ENCODE measurements at places on chromosomes 13 and 19.

GRCh38 chr13:35524171-35524570 is 47.7 kb upstream of the MAB21L1 start:
- no peak for DNase-seq

DNA sequence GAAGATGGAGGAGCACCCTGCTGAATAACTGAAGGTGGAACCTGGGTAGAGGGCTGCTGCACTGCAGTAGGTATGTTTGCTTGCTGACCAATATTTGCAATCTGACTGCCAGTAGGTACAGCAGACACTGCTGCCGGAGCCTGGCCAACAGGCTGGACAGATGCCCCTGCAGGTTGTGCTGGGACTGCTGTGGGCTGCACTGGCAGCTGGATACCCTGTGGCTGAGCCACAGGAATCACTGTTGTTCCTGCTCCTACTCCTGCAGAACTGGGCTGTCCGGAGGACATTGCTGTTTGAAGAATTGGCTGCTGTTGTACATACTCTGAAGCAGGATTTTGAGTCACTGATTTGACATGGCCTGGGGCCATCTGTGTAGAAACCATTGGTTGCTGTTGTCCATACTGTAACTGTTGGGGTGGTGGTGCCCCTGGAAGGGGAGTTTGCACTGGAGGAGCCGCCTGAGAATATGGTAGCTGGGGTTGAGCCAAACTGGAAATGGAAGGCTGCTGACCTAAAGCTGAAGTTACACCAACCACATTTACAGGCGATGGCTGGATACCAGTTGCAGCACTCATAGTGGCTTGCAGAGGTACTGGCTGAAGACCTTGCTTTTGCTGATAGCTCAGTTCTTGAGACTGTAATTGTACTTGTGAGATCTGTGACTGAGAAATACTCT is 2.2 kb downstream of the TSC22D1 start:
- no peak for DNase-seq

GRCh38 chr19:47405197-47405550 is 14.2 kb downstream of the MEIS3 start:
- DNase-seq, result no peak

DNA sequence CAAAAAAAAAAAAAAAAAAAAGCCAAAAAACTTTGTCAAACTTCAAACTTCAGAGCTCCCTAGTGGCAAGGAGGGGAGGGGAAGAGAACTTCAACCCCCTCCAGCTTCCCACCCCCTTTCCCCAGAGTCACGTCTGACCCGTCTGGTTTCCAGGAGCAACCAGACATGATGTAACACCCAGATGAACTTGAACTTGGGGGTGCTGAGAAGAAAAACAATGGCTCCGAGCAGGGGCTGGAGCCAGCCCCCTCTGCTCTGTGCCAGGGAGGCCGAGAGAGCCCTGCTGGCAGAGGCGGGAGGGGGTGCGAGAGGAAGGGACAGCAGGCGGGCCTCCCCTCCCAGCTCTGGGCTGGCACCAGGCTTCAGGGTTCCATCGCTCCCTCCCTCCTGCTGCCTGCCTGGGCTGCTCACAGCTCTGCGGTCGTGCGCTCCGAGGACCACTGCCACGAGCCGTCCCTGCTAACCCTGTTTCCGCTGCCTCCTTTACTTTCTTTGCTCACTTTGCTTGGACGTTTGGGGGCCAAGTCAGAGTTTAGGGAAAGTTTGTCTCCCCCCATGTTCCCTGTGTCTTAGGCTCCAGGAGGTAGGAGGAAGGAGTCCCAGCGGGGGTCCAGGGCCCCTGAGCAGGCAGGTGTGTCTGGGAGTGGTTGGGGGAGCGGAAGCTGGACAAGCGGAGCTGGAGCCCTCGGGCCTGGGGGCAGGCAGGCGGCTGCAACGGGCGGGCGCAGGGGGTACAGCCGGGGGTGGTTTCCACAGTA is 11.1 kb downstream of the LYL1 start:
- DNase-seq, result no peak

DNA sequence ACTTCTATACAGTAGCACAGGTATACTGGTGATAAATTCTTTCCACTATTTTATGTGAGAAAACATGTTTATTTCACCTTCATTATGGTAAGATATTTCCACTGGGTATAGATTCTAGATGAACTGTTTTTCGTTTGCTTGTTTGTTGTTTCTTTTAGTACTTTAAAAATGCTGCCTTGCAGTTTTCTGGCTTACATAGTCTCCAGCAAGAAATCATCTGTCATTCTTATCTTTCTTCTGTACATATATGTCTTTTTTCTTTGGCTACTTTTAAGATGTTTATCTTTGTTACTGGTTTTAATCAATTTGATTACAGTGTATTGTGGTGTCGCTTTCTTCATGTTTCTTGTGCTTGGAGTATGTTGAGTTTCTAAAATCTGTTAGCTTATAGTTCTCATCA is 333.3 kb upstream of the HTR2A start:
- no peak for DNase-seq

DNA sequence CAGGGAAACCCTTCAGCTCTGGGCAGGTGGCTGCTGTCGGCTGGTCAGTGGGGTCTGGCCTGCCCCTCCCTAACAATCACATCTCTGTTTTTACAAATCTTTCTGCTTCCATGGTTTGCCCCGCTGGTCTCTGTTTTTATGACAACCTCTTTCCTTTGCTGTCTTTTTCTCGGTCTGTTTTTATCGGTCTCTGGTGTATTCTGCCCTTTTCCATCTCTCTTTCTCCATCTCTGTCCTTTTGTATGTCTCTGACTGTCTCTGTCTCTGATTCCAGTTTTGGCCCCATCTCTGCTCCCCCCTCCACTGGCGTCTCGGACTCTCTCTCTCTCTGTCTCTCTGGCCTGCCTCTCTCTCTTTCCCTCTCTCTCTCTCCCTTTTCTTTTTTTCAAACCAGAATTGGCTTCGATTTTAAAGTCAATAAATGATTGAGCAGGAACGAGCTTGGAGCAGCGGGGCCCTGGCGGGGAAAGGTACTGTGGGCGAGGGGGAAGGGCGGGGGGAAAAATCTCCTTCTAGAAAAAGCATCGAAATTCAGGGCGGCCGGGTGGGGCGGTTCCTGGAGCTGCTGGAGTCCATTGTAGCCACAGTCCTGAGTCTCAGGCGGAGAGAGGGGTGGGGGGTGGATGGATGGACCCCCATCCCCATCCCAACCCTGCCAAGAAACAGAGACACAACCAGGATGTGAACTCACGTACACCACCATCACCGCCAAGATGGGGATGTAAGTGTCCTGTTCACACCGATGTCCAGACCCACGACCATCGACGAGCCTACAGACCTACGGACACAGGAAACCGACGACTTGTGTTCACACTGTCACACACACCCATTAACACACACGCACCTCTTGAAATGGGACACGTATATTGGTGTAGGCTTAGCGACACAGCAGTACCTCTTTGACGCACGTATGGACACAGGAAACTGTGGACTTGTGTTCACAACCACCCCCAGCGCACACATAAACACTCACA is 3.0 kb downstream of the NFIX start:
- no peak for DNase-seq

DNA sequence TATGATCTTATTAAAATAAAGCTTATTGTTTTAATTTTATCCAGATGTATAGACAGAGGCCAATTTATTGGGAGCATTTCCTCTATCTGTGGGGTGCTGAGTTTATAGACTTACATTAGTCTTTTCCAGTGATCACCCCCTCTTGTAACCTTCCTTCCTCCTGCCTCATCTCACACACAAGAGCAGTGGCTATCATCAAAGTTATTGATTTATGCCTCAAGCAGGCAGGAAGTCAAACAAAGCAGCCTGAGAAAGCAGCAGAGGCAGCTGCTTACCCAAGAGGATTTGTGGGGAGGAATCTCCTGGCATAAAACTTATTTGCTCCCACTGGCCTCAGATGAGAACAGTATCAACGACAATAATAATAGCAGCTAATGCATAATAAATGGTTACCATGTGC is 26.3 kb upstream of the DCLK1 start:
- DNase-seq, result no peak

GRCh38 chr13:73096638-73097037 is 37.8 kb downstream of the KLF5 start:
- DNase-seq, result no peak

- no peak for DNase-seq
Measured at GRCh38 chr19:16180611-16181010, 4.6 kb upstream of the FAM32A start.

- no peak for DNase-seq
Measured at GRCh38 chr19:44232867-44233266, 20.5 kb downstream of the ZNF227 start.

GRCh38 chr19:3277649-3278048 is 53.2 kb downstream of the CELF5 start:
- DNase-seq, result no peak

DNA sequence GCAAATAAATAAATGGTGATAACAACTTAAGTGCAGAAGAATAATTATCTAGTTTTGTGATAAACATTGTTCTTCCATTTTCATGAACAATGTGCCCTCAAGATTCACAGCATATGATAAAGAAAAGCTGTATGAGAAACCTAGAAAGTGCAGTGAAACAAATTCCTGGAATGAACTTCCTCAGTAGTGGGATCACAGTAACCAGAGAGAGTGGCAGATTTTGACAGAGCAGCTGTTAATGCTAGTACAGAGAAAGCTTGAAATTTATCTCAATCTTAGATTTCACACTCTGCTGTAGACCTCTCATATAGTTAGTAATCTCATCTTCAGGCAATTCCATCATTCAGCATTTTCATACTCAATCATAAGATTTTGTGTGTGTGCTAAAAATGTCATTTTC is 664.9 kb downstream of the PCDH9 start:
- DNase-seq, result no peak

DNA sequence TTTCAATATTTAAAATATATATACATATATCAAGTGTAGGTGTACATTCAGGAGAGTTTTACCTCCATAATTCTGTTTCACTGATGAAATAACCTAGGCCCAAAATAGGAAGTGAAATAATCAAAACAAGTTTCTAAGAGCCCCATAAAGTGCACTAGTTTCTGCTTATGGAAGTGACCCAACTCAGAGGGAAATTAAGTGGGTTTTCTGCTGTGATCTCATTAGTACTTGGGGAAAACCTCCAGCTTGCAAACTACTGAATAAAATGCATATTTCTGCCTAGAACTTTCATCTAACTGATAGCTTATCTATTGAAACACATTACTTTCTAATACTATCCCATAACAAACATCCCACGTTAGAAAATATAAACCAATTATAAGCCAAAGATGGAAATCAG is 45.4 kb upstream of the MIR17HG start:
- no peak for DNase-seq

DNA sequence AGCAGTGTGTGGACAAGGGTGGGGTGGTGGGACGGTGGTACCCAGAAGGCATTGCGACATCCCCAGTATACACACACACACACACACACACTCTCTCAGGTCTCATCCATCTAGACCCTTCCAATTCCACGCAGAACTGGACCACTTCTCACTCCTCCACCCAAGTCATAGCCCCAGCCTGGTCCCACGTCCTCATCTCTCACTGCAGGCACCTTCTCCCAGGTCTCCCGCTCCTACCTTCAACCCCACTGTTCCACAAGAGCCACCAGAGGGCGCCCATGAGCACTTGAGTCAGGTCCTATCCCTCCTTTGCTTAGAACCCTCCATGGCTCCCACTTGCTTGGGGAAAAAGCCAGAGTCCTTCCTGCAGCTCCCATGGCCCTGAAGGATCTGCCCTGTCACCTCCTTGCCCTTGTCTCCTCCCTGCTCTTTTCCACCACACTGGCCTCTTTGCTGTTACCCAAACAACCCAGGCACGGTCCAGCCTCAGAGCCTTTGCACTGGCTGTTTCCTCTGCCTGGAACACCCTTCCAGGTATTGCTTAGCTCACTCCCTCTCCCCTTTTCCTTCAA is 62.6 kb downstream of the IER2 start:
- DNase-seq, result peak; percentile 76

DNA sequence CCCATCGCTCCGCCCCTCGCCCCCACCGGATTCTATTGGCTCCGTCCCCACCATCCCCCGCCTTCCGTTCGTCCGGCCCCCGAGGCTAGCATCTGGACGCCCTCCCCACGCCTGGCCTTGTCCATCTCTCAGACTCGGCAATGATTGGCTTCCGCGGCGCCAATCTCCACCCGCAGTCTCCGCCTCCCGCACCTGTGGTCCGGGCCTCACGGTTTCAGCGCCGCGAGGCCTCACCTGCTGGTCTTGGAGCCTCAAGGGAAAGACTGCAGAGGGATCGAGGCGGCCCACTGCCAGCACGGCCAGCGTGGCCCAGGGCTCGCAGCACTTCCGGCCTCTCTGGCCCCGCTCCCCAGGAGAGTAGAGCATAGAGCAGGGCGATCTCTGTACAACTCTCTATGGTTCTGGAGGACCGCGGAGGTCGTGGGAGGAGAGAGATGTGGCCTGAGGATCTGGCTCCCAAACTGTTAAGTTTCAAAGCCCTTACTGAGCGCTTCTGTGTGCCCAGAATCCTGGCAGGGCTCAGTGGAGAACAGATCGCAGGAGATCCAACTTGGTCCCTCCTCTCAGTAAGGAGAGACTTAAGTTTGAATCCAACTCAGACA is at the start of gene ERCC1:
ERCC1 (minus strand) TSS at position 329 of the 602 bp plus-strand sequence. CDS start 543 bp downstream, outside the sequence.
- peak; percentile 55 for DNase-seq

DNA sequence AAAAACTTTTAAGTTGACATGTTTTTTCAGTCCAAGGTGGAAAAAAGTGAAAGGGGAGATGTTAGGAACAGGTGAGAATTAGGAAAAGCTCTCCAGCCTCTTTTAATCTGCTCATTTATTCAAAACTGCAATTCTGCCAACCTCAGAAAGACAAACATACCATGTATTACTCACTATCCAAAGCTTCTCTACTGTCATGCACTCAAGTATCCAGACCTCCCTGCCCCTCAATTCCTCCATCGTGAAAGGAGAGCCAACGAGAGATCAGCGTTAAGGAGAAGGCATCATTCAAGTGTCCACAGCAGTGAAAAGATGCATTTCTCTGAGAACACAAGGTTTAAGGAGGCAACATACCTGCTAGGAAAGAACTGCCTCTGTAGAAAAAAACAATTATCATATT is 24.5 kb downstream of the DIAPH3 start:
- no peak for DNase-seq

All from stimulated activated CD4-positive, alpha-beta T cell treated with anti-CD3 and anti-CD28 coated beads, TNF-alpha, amount 100 ng/mL, for 48 hours (primary cell).